ENCODE measurements at places on chromosomes 2 and 18.

DNA sequence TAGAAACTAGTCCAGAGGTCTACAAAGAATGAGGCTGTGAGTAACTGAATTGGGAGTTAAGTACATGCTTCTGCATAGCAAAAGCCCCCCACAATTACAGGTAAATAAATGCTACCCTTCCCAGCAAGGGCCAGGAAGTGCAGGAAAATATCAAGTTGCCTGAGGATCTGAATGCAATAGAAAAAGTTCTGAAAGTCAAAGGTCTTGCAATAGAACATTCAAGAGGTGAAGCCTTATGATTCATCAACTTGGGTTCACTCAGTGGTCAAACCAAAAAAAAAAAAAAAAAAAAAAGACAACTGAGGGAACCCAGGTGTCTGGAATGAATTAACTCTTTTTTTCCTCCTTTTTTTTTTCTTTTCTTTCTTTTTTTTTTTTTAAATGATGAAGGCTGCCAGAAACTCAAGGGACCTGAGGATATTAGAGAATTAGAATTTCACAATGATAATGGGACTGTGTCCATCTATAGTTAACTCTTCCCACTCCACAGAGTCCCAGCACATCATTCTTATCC lies 42.9 kb upstream of the RFX8 start:
- DNase-seq, result peak; percentile 77

DNA sequence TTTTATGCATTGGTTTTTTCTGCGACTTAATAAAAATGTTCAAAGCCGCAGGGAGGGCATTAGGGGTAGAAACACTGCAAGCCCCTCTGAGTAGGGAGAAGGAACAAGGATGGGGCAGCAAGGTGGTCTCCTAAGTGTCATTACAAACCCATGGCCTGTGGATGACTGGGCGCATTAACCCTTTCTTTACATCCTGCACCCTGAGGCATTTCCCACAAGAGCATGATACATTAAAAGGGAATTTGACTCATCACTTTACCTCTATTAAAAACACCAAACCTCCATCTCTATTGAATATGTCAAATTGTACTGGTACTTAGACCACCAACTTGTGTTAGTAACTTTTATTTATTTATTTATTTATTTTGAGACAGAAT lies 112.5 kb downstream of the VIT start:
- no peak for DNase-seq

GRCh38 chr2:139613264-139613663 lies 833.1 kb upstream of the NXPH2 start:
- no peak for DNase-seq

- DNase-seq, result no peak
Measured at GRCh38 chr18:35089382-35089781, 48.2 kb downstream of the MAPRE2 start.

DNA sequence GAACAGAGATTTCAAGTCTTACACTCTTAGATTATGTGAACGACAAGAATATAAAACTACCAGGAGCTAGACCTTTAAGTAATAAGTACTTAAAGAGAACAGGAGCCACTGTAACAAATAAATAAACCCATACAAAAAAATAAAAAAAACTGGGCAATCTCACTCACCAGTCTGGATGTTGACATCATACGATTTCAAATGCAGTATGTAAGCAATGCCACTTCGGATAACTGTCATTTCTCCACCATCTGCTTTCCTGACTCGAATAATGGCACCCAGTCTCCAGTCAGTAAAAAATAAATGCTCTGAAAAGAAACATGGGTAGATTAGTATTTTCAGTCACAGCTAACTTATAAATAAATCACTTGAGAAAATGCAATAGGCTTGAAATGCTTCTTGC lies 115.1 kb downstream of the LRP2 start:
- no peak for DNase-seq

Data from fibroblast of villous mesenchyme (primary cell).